Tibial nerve (tissue), 4 donors: ENCODE measurements at places on chromosomes 4 and X. TPM values are rescaled to one million over a fixed set of nuclear protein-coding genes. Genes with fewer than 3 reads are reported as not detected.

DNA sequence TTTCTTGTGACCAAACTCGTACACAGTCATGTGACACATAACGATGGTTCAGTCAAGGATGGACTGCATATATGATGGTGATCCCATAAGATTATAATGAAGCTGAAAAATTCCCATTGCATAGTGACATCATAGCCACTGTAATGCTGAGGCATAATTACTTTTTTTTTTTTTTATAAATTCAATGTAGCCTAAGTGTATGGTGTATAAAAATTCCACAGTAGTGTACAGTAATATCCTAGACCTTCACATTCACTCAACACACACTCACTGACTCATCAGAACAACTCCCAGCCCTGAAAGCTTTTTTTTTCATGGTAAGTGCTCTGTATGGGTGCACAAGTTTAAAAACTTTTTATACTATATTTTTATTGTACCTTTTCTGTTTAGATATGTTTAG is 105.0 kb downstream of the AREG start:
- no peak overlapping the region for H3K27ac ChIP-seq
- no peaks in the 10 kb centered on the region for H3K36me3 ChIP-seq
- no peaks in the 10 kb centered on the region for H3K27me3 ChIP-seq
- no peak overlapping the region for H3K4me3 ChIP-seq
- H3K4me1 ChIP-seq, result no peaks in the 10 kb centered on the region
- DNase-seq, result no peak

DNA sequence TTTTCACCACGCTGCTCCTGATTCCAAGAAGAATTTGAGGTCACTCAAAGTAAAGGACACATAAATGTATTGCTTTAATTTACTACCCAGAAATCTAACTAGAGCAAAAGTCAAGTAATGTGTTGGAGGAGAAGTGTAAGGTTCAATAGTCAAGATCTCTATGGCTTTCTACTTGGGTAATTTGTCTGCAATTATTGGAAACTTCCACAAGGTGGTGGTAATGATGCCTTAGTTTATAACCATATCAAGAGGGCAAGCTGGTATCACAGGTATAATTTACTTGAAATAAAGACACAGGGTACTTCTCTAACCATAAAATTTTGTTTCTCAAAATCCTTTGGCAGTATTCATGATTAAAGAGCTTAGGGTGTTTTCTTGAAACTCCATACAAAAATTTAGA is 10.2 kb upstream of the GRIA3 start:
- no peak overlapping the region for H3K4me3 ChIP-seq
- no peaks in the 10 kb centered on the region for H3K36me3 ChIP-seq
- H3K27me3 ChIP-seq, result no peaks in the 10 kb centered on the region
- no peaks in the 10 kb centered on the region for H3K4me1 ChIP-seq

GRCh38 chr4:53378171-53378482 is 686 bp downstream of the FIP1L1 start:
- peak overlapping the region; percentile 91 for H3K27ac ChIP-seq
- peaks cover 10% of the 10 kb centered on the region for H3K4me1 ChIP-seq
- peak overlapping the region; percentile 89 for H3K4me3 ChIP-seq
- DNase-seq, result no peak
- no peaks in the 10 kb centered on the region for H3K27me3 ChIP-seq

The CDS1 gene
- total RNA-seq, result under 0.01 TPM

The ADH1B gene
- total RNA-seq, result 1,575 TPM
